Endodermal cell (in vitro differentiated cells): ENCODE measurements at places on chromosomes 1 and 21.

DNA sequence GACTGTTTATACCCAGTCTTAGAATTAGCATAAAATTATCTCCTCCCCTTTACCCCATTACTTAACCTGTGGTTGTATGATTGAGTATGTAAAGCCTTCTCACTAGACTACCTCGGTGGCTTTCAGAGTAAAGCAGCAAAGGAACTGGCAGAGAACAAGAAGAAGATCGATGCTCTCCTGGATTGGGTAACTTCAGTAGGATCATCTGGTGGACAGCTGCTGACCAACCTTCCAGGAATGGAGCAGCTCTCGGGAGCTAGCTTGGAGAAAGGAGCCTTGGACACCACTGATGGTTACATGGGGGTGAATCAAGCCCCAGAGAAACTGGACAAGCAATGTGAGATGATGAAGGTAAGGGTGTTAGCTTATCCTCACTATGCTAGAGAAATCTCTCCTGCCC, 138.6 kb upstream of the BMP8A start:
- no peak for DNase-seq

- no peak for DNase-seq
Measured at GRCh38 chr1:21926814-21927532, 10.1 kb downstream of the HSPG2 start.

- no peak for DNase-seq
Measured at GRCh38 chr1:2085080-2085479, 34.9 kb downstream of the PRKCZ start.

GRCh38 chr1:102796429-102796828, 311.9 kb downstream of the COL11A1 start:
- no peak for DNase-seq

GRCh38 chr1:151146072-151146411, 389 bp downstream of the SEMA6C start:
- no peak for DNase-seq

DNA sequence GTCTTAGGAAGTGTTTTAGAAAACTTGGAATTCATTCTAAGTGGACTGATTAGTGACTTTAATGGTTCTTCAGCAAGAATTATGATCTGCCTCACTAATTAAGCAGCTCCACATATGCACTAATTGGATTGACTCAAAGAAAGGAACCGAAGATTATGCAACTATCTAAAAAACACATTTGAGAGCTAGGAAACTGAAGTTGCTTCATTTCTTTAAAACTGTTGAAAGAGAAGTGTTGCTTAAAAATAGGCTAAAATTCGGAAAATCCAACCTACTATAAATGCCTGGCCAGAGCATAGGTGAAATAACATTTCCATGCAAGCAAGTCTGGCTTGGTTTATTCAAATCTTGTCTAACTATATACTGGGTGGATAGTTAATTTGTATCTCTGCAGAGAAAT, 502.9 kb upstream of the ZRANB2 start:
- DNase-seq = no peak

- DNase-seq = no peak
Measured at GRCh38 chr1:229908689-229909088, 158.3 kb upstream of the GALNT2 start.

DNA sequence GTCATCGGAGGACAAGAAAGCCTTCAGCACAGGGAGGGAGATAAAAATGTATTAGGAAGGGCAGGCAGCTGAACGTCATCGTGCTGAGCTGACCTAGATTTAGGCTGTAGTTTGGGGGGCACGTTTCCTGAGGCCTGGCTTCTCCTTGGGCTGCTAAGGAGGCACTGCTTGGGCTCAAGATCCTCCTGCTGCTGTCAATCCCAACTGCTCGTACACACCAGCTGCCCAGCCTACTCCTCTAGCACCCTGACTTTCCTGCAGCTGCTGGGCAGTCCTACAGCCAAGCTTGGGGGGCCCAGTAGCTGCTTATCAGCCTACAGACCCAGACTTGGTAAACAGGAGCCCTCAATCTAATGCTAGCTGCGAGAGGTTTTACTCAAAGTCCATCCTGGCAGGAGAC, 6.2 kb downstream of the TMEM35B start:
- DNase-seq = no peak

DNA sequence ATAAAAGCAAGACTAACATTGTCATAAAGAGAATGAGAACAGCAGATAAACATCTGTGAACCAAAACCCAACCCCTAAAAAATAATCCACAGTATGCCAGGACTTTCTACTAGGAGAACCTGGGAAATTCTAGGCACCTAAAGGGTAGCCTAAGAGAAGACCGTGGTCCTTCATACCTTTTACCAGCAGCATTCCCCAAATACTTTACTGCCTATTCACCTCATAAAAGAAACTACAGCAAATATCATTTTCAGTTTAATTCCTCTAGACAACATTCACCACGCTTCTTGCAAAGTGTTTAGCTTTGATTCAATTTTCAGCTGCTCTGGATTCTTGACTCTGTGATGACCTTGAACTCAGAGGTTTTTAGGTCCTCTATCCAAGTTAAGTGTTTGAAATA, 1180.7 kb upstream of the B3GALT2 start:
- no peak for DNase-seq

DNA sequence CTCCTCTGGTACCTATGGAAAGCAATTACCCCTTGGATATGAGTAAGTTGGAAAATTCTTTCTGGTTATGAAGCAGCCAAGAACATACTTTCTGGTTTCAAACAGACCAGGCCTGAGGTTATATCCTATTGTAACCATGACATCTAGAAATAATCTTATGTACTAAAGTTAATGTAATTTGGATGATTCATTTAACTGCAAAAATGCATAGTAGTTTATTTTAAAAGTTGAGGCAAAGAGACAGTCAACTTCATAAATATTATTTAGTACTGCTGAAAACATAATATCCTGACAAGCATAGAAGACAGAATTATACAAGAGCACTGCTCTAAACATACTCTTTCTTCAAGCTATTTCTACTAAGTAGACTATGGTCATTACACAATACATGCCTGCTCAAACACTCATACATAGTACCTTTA, 25.5 kb downstream of the ODF2L start:
- no peak for DNase-seq

DNA sequence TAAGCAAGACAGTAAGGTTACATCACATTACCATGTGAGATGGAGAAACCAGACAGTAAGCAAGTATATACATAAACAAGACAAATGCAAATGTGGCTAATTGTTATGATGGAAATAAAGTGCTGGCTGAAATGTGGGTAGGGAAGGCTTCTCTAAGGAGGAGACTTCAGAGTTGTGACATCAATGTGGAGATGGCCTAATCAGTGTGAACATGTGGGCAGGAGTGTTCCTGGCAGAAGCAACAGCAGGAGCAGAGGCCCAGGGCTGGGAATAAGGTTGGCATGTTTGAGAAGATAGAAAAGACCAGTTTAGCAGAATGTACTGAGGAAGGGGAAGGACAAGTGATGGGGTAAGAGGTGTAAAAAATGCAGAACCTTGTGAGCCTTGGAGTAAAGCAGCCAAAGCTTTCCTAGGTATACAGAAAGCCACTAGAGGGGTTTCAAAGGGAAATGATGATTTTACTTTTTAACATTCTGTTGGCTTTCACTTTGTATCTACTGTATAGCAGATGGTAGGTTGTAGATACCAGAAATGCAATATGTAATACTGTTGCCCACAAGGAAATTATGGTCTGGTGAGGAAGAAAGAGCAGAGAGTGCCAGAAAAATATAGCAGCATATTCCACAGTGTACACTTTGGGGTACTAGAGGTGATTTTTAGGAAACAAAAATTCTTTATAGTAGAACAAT, 197.4 kb downstream of the FGGY start:
- no peak for DNase-seq

DNA sequence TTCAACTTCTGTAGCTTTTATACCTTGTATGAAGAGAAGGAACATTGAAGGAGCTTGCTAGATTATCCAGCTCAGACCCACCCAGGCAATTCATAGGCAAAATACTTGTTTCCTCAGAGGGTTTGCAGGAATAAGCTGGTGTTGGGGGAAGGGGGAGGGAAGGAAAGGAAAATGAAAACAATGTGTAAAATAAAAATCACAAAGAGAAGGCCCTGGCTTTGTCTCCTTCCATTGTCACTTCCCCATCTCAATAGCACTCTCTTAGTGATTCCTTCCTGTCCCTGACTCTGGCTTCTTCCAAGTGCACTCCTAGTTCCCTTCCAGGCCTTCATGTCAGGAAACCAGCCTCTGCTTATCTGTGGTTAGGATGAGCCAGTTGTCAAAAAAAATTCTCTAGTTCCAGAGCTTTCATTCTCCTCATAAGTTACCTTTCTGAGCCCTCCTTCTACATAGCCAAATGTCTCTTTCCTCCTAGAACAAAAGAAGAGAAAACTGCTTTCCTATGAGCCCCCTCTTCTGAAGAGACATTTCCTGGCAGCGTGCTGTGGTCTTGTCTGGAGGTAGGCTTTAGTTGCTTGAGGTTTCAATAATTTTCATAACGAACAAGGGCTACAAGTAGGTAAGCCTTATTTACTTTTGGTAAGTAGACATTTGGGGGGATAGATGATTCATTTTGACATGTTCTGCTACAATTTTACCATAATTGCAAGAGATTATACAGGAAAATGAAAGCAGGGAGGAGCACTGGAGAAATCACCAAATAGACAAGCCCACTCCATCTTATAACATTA, 45.7 kb downstream of the FASLG start:
- no peak for DNase-seq

- no peak for DNase-seq
Measured at GRCh38 chr21:32426592-32427051, 14.1 kb downstream of the EVA1C start.

- DNase-seq = no peak
Measured at GRCh38 chr1:107563441-107563840, 401.5 kb downstream of the VAV3 start.
